Stimulated activated CD8-positive, alpha-beta memory T cell treated with anti-CD3 and anti-CD28 coated beads, Interleukin-12 subunit alpha, Interleukin-12 subunit beta, amount 100 ng/mL, for 1 hour (primary cell): ENCODE measurements at places on chromosomes 16 and 17.

- DNase-seq = no peak
Observed at GRCh38 chr16:47916266-47916665, 239.5 kb downstream of the ABCC12 start.

DNA sequence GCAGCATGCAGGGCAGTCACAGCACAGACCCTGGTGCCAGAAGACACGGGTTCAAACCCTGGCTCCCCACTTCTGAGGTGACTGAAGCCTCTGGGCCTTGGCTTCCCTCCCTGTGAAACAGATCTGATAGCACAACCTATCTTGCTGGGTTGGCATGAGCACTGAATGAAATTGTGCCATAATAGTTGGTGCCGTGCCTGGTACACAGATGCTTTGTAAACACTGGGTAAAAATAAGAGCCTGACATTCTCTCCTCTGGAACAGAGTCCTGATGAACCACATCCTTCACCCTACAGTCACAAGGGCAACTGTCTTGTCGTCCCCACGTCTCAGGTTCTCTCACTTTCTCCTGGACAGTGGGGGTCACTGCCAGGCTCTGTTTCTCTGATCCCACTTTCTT, 35.7 kb downstream of the NOS2 start:
- no peak for DNase-seq

DNA sequence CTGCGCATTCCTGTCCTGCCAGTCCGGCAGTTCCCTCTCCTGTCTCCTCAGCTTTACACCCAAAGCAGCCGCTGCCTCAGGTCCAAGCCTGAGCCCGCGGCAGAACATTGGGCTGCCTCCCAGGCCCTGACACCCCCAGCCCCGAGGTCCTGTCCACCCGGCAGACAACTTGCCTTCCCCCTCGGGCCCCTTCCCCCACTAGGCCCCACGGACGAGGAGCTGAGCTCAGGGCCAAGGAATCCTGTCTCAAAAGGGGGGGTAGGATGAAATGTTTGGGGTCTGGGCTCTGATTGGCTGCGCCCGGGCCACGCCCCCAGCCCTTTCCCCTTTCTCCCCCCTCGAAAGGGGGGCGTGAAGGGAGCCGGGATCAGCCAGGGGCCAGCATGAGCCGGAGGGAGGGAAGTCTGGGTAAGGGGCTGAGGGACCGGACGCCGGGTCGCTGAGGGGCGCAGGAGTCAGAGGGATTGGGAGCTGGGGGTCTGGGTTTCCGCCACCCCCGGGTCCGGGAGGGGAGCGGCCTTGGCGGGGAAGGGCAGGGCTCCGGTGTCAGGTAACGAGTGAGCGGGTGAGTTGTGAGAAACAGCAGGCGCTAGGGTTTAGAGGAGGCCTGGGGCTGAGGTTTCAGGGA, at the start of gene CTF1:
Gene CTF1 (plus strand): TSS at position 354 of the 628 bp plus-strand sequence. CDS start 30 bp downstream, at position 384.
- DNase-seq = no peak

DNA sequence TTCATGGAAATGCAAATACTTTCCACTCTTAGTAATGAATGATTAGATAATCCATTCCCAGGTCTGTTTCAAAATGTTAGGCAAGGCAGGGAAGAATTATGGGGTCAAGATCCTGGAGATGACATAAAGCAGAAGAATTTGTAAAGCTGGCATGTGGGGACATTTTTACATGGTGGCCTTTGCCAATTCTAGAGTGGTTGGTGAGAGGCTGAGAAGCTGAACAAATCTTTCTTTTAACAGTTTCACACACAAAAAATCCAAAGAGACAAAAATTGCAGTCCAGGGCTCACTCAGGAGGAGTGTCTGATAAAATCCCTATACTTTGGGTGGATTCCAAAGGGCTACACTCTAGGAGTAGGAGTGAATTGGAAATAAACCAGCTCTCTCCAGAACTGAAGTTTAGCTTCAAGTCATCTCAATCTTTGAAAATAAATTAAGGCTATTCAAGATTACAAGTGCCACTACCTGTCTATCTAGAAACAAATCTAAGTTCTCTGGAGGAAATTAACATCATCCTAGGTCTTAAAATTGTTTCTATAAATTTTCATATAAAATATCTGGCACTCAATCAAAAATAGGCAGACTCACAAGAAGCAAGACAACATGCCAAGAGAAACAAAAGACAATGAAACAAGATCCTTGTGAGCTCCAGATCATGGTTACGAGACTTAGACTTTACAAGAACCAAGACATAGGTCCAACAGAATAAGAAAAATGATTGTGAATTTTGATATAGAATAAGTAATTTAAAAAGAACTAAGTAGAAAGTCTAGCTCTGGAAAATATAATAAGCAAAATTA, 113.0 kb upstream of the AXIN2 start:
- no peak for DNase-seq

- no peak for DNase-seq
Observed at GRCh38 chr16:74574146-74574545, 32.8 kb downstream of the GLG1 start.

DNA sequence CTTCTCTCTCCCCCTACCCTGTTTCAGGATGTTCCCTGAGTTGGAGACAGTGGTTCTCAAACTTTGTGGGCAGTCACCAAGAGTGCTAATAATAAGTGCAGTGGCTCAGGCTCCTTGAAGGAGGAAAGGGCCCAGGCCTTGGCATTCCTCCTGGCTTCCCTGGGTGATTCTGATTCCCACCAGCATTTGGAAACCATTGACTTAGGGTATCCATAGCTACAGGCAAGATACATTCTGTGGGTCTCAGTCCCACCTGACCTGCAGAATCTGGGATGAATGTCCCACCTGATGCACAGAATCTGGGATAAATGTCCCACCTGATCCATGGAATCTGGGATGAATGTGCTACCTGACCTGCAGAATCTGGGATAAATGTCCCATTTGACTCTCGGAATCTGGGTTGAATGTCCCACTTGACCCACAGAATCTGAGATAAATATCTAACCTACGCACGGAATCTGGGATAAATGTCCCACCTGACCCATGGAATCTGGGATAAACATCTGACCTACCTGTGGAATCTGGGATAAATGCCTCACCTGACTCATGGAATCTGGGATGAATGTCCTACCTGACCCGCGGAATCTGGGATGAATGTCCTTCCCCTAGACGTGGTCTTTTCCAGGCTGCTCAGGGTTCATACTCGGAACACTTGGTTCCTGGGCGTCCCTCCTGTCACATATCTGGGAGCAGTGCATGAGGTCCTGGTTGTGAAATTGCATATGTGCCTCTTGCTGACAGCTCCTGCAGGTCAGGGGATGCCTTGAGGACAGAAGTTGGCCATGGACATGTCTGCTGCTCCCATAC, 136.7 kb upstream of the HS3ST2 start:
- no peak for DNase-seq

DNA sequence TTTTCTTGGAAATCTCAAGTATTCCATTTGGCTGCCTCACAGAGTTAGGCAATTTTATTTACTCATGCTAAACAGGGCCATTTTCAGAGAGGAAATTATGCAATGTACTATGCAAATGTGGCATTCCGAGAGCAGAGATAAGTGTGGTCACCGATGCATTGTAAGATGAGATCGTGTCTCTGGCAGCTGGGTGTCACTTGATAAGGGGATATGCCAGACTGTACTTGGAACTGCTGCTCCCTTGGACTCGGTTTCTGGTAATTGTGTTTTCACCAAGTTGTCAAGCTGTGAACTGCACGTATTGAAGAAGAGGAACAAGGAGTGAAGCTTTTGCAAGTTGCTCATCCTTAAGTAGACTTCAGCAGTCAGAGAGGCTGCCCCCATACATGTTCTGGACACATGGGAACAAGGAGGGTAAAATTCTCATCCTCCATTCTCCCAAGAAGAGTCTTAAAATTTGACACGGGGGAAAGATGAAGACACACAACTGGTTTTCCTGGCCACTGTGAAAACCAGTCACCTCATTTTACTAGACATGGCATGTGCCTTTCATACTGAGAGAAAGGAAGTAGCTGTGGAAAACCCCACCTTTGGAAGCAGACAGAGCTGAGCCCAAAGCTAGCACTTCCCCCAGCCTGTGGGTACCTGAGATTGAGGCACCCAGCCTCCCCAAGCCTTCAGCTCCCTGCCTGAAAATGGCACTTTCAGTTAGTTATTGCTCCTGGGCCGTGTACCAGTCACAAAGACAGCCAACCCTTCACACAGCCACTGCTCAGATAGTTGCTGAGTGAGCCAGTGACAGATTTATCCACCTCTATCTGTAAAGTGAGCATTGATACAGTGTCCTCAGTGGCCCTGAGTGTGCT, 150.7 kb downstream of the SOCS1 start:
- no peak for DNase-seq

DNA sequence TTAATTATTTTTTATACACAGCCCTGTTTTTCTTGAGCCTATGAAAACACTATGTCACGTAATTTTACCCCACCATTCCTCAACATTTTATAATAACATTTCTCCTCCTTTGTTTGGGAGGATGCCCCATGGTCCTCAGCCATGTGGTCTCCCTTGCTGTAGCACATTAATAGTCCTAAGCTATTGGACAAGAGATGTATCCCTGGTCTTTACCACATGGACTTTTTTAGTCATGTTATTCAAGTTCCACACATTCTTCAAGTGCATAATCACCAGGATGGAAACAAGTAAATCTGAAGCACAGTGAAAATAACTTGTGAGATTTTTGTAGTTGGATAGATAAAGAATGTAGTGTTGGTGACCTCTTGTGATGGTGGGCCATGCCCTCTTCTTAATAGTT, 2.0 kb upstream of the KRTAP2-3 start:
- no peak for DNase-seq

DNA sequence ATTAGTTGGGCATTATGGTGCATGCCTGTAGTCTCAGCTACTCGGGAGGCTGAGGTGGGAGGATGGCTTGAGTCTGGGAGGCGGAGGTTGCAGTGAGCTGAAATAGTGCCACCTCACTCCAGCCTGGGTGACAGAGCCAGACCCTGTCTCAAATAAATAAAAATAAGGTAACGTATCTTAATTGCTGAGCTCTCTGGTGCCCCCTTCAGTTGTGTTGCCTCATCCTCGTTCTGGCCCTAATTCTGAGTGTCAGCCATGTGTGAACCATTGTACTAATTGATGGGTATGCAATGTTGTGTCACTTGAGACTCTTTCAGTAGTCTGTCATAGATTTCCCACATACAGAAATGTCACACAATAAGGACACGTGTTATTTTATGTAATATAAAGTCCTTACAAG, 363.1 kb upstream of the RBFOX1 start:
- no peak for DNase-seq
